Cerebellum (tissue), 4 donors: ENCODE measurements at places on chromosomes 7 and 10. TPM values are rescaled to one million over a fixed set of nuclear protein-coding genes. Genes with fewer than 3 reads are reported as not detected.

Gene SPDYE2B
- total RNA-seq = not detected

Gene PIK3CG
- 1.9 TPM for total RNA-seq

Gene RBM20
- 0.91 TPM for total RNA-seq

DNA sequence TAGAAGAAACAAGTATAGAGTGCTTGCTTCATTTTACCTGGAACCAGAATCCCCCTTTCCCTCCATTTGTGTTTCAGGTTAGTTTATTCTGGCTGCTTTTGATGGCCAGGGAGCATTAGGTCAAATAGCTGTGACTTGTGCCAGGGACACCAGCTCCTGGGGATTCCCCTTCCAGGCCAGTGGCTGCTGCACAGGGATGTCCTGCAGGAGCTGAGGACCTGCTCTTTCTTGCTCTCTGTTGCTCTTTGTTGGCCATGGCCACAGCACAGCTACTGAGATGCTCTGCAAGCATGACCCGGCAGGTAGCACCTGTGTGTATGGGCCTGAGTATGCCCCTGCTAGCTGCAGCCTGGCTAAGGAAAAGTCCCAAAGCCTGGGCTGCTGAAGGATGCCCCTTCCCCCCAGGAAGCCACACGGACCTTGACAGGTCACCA lies 208.9 kb downstream of the EBF3 start:
- no peak for DNase-seq

- DNase-seq = no peak
These were observed 8.8 kb upstream of the TMEM248 start for GRCh38 chr7:66912195-66912594.

DNA sequence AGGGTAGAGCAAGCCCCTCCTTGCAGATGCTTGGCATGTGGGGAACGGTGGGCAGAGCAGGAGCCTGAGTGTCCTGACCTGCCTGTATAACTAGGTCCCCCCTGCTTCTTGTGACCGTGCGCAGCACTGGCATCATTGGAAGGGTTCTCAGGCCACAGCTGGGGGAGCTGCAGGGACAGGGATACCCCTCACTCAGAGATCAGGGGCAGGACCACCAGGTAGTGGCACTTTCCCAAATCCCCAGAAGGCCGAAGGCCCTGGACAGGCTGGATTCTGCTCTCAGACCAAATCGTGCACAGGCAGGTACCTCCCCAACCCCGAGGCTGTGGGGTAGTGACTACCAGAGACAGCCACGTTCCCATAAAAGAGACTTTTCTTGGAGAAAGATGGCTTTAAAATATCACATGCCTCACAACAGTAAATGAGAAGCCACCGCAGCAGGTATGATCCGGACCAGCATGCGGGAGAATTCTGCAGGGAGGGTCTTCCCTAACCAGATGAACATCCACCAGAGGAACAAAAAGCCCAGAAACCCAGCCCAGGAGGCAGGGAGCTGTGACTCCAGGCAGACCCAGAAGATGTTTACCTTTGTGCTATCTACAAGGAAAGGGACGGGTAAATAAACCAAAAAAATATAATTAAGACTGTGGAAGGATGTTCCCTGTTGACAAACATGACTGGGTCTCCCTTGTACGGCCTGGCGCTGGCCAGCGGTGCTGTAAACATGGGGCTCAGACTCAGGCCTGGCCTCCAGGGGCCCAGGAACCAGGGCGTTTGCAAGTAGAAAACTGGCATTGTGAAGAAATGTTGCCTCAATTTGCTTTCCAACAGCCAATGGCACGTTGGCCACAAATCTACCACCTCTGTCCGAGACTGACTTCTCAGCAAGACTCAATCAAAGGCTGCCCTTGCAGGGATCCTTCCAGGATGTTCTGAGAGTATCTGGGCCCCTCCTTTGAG lies 180.0 kb downstream of the TNS3 start:
- no peak for DNase-seq

DNA sequence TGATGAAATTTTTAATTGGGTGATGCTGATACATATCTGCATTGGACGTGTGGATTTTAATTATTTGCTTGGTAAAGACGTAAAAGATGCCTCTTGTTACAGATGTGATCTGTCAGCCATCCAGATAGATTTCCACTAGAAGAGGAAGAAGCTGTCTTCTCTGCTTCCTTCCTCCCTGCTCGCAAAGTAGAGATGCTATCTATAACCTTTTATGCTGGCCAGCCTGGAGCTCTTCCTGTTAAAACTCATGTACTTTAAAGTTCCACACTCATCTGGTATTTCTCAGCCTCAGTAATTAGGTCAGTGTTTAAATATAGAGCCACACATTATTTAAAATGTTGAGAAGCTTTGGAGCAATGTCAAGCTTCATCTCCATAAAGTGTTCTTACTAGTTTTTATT lies 51.2 kb upstream of the TMEM229A start:
- no peak for DNase-seq

- no peak for DNase-seq
These were observed 70.2 kb downstream of the AHCYL2 start for GRCh38 chr7:129295015-129295423.

GRCh38 chr7:105408791-105409410 lies 20.2 kb upstream of the SRPK2 start:
- DNase-seq = no peak
